CD8-positive, alpha-beta T cell (primary cell): ENCODE measurements at places on chromosomes 5 and 9.
A peak's percentile ranks its signal among the peaks of the same experiment; 100 is the strongest.

GRCh38 chr9:124496463-124496862 lies 10.7 kb downstream of the NR5A1 start:
- no peak for DNase-seq

- DNase-seq: no peak
Measured at GRCh38 chr9:117293206-117294114, 121.4 kb downstream of the ASTN2 start.

DNA sequence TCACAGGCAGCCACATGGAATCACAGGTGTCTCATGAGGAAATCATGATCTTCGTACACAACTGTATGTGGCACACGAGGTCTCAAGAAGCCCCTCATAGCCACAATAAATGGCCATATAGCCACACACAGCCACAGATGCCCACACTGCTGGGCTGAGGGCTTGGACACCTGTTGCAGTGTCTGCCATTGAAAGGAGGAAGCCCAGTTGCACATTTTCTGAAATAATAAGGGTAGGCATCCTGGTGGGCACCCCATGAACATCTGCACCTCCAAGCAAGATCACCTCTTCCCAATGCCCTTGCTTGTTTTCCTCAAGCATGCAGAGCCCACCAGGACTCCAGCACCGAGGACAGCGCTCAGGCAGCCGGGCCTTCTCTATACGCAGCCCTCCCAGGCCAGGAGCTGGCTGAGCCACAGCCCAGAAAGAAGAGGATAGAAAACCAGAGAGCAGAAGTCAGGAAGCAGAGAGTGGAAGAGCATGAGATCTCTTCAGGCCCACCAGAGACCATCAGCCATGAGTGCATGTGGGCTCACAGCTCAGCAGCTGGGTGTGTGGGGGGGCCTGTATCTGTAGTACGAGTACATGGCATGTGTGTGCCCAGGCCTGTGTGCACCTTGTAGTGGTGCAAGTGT lies 1.0 kb upstream of the ACSL6 start:
- peak; percentile 40 for DNase-seq

GRCh38 chr9:114291064-114291474 lies 31.8 kb upstream of the ORM1 start:
- peak; percentile 71 for DNase-seq

DNA sequence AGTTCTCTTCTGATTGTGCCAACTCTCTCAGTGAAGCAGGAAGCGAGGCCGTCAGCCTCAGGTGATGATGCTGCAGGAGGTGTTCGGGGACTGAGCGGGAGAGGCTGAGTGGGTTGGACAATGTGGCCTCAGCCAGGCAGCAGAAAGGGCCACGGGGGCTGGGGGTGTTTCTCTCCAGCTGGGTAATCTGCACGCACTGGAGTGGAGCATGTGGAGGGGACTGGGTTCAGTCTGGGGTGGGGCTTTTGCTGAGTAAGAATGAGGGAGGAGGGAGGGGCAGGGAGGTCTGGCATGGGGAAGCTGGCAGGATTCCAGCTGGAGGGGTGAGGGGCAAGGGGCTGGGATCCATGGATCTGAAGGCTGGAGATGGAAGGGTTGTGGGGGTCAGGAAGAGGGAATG lies 60.8 kb upstream of the PHYKPL start:
- no peak for DNase-seq

- no peak for DNase-seq
Measured at GRCh38 chr5:57495285-57496086, 12.9 kb upstream of the ACTBL2 start.

DNA sequence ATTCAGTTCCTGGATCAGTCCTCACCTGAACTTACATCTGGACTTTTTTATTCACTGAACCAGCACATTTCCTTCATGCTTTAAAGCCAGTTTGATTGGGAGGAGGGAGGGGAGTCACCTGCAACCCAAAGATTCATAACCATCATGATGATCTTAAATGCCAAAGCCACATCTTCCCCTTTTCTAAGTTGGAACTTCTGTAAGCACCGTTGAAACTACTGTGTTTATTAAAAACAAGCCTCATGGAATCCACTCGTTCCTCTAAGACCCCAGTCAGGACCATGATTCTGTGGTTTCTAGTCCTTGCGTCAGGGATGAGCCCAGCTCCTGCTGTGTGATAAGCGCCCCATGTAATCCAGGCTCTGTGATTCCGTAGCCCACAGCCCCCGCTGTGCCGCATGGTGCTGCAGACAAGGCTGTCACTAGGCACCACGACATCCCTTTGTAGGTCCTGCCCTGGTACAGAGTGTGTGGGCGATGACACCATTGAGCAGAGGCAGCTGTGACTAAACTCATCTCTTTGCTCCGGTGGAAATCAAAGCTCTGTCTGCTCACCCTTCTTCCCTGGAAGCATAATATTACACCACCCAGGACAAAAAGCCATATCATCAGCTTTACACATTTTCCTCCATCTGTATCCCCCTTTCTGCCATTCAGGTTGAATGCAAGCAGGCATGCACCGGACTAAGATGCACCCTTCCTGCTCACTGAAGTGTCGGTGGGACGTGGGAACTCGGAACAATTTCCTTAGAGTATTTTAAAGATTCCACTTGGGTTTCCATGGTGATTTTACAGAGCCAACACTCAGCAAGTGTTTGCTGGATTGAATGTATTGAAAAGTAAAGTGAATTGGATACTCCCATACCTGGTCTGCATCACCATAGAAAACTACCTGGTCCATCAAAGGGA lies 132.0 kb upstream of the FSTL4 start:
- no peak for DNase-seq

- no peak for DNase-seq
Measured at GRCh38 chr9:33210006-33210715, 29.8 kb upstream of the SPINK4 start.

DNA sequence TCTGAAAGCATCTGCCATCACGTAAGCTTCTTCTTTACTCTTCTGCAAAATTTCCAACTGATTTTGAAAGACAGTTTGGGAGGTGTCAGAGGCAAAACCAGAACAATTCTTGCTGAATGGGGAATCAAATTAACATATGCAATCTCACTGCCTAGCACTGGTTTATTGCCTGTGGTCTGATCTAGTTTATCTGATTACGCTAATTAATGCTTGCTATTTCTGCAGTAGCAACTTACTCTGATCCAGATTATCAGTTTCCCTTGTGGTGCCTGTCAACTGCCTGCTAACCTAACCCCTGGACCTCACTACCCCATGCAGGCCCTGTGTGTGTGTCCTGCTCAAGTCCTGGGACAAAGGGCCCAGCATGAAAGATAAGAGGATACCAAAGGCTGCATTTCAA lies 40.3 kb downstream of the CCDC125 start:
- no peak for DNase-seq

DNA sequence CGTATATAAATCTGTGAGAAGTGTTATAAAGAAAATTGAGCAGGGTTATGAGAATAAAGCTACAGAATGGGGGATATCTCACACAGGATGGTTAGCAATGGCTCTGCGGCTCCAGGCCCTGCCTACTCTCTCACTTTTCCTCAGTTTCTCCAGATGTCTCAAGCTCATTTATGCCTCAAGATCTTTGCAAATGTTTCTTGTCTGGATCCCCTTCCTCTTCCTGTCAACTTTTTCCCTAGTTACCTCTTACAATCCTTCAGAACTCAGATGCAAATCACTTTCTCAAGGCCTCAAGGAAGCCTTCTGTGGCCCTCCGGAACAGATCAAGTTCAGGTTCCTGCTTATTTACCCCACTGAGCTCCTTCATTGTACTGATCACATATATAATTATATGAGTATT lies 386.4 kb downstream of the RAB3C start:
- DNase-seq: no peak

DNA sequence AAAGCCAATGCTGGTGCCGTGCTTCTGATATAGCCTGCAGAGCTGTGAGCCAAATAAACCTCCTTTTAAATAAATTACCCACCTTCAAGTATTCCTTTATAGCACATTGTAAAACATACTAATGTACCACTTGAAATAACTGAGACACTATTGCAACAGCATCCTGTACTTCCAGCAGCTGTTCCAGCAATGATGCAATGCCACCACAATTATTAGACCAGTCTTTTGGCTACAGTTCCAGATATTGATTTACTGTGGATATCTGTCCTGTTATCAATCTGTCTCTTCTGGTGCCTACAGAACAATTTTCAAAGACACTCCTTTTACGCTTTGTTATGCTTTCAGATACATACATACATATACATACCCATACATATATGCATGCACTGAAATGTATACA lies 567.9 kb downstream of the TAF11L14 start:
- DNase-seq: no peak

- DNase-seq: no peak
Measured at GRCh38 chr5:154786414-154786813, 31.2 kb downstream of the LARP1 start.

- no peak for DNase-seq
Measured at GRCh38 chr5:137346281-137346680, 152.8 kb downstream of the SPOCK1 start.

- no peak for DNase-seq
Measured at GRCh38 chr5:15529821-15530220, 29.8 kb downstream of the FBXL7 start.

DNA sequence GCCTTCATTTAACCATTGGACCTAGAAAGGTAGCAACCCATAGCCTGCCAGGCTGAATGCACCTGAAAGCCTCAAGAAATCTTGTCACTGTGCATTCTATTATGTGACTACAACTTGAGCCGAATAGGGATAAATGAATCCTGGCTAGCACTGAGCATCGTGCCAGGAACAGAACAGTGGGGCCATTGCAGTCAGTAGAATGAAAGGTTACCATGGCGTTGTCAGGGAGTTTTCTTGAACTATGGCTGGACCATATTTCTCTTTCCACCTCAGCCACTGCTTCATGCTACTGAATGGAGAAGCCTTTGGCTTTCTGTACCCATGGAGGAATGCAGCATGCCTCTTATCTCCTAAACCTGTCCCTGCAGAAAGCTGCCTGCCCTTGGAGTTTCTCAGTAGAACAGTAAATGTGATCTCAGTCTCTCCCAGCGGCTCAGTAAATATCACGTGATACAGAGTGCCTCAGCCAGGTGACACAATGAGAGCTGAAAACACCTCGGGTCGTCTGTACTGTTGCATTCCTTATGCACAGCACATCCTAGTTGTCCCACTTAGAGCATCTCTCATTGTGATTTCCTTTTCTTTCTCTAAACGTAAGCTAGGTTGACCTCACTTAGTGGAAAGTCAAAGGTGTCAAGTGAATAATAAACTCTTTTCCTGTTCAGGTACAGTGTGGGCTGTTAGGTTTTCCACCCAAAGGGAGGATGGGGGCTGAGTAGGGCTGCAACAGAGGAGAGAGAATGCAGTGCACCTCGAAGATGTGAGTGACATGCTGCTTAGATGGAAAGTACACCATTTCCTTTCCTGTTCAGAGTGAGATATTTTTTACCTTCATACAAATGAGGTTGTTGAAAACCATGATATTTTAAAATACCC lies 115.3 kb downstream of the MACIR start:
- DNase-seq: no peak

- no peak for DNase-seq
Measured at GRCh38 chr5:172508471-172509404, 54.4 kb upstream of the SH3PXD2B start.

- DNase-seq: no peak
Measured at GRCh38 chr5:87298692-87299362, 31.1 kb downstream of the RASA1 start.

- DNase-seq: no peak
Measured at GRCh38 chr5:176833286-176833685, 22.9 kb downstream of the UNC5A start.

DNA sequence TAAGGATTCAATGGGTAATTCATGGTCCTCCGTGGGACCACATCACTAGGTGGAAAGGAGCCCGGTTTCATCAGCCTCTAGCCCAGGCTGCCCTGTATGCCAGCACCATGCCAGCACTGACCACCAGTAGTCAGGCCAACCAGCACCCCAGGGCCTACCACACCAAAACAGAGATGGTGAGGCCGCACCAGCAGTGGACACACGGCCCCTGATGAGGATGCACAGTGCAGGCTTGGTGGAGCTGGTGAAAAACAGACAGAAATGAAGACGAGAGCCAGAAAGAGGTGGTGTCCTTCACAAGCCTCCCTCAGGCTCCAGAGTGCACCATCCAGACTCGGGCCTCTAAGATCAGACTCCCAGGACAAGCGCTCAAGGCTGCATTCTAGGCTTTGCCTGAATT lies 128.2 kb downstream of the MED10 start:
- DNase-seq: no peak

- no peak for DNase-seq
Measured at GRCh38 chr5:130966990-130967525, 198.0 kb downstream of the HINT1 start.

- DNase-seq: no peak
Measured at GRCh38 chr5:167810573-167810972, 480.9 kb upstream of the WWC1 start.

DNA sequence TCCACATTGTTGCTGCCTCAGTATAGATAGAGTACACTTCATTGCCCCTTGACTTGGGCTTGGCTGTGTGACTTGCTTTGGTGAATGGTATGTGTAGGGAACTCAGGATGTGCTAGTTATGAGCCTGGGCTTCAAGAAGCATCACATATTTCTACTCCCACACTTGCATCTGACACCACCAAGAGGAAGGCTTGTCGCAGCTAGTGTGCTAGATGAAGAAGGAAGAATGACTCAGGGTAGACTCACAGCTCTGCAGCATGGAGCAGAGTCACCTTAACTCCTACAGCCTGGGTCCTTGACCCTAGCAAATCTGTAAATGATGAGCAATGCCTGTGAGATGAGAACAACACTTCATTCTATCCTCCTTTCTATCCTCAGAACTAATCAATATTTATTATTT lies 261.8 kb downstream of the ASTN2 start:
- DNase-seq: no peak
